ENCODE measurements at places on chromosomes 2 and 18.
A peak's percentile ranks its signal among the peaks of the same experiment; 100 is the strongest.

DNA sequence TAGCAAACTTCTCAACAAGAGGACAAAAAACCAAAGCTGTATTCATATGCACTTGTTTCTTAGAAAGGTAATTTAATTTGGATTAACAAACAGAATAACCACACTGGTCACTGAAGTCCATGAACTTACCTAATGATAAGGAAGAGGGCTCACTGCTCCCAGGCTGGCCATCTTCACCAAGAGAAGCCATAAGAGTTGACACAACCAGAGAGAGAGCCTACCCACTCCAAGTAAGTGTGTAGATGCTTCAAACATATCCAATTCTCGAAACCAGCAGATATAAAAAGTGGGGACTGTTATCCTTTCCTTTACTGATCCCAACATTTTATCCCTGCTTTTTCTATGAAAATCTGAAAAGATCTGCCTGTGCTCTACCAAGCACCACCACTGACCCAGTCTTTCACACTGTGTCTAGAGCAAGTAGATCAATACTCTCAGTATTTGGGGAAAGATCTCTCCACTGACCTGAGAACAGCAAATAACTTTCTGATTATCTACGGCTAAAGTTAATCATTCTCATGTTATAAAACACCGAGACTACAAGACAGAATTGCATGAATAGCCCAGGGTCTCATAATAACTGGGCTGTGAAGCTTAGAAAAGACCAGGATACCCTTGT is 111.5 kb upstream of the RNU4ATAC start:
- DNase-seq = no peak

- no peak for DNase-seq
These were observed 555.5 kb downstream of the PIK3C3 start for GRCh38 chr18:42510540-42510939.

DNA sequence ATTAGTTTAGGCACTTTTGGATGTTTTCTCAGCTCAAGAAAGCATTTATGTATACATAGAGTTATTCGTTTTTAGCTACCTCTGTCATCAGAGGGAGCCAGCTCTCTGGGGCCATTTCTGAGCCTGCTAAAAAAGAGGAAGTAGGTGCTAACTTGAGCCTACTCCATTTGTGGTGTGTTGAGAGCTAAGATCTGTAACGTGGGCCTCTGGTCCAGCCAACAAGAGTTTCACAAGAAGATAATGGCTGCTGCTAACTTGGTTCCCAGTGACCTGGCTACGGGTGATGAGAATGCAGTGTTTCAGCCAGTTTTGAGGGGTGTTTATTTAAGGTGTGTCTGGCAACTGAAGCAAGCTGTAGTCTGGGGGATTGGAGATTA is 182.5 kb downstream of the PRKCE start:
- DNase-seq = no peak

DNA sequence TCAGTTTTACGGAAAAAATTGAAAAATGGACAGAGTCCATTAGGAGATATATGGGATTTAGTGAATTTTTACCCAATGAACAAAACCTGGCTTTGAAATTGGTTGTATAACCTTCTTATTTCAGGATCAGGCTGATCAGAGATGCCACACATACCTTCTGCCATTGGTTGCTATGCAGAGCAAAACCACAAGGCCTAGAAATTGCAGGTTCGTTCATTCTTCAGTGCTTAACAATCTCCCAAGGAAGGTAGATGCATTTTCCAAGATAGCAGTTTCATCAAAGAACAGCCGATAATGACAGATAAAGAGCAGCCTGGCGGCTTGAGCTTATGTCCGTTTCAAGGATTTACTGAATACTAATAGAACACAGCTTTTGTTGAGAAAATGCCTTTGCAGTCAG is 868.8 kb downstream of the EPHA4 start:
- DNase-seq = no peak

GRCh38 chr2:221514305-221515040 is 57.6 kb downstream of the EPHA4 start:
- DNase-seq = no peak

GRCh38 chr2:15784106-15784885 is 156.1 kb upstream of the MYCN start:
- DNase-seq = no peak

GRCh38 chr2:35714883-35715282 is 640.7 kb upstream of the CRIM1 start:
- DNase-seq = no peak

DNA sequence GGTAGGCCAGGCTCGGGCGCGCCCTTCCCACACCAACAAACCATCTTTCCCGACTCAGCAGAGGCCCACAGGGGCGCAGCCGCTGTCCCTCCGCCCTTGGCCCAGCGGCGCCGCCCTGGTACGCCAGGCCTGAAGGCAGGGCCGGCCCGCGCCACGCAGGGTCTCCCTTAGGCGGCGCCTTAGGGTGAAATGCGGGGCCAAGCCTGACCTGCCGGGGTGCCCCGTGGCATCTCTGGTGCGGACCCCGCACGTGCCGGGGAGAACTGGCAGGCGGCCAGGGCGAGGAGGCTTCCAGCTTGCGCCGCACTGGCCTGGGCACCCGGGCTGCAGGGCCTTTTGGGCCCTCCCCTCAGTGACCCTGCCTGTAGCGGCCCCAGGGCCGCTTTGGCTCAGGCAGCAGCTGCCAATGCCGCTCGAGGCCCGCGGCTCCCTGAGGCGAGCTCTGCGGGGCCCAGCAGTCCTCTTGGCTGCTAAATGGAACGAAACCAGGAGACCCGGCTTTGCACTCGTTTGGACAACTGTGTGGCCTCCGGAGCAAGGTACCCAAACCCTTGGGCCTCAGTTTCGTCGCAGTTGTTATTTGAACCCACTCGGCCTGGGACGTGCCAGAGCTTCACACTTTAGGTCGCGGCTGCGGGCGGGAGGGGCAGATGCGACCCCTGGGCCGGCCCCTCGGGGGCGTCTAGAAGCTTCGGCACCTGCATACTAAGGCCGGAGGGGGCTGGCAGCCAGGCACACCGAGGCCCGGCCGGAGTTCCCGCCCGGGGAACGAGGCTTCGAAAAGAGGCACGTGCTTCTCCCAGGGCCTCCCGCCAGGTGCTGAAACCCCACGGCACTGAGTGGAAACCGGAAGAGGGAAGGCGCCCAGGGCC is 8.5 kb downstream of the OTX1 start:
- no peak for DNase-seq

GRCh38 chr2:223759569-223760430 is 77.6 kb downstream of the AP1S3 start:
- DNase-seq = no peak

DNA sequence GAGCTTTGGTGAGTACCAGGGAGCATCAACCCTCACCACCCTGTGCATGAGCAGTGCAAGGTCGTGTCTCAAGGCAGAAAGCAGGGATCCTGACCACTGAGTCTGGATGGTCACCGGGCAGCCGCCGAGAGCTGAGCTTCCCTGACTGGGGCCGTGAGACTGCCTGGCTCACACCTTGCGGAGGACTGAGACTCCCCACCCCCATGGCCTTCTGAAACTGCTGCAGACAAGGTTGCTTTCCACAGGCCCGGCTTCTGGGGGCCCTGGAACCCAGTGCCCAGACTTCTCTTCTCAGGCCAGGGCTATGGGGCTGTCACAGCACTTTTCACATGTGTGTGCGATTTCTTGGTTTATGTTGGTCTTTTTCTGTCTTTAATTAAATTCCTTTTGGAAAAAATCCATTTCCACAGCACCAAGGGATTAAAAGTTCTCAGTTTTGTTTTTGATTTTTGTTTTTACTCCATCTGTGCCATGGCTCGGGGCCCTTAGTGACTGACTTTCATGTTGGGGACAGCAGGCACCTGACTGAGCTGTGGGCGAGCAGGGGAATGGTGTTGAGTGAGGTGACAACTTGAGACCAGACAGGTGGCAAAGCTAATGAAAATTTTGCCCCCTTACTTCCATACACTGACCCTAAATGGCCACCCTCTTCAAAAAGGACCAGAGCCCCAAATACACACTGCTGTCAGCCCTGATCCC is 297.9 kb downstream of the CYP26B1 start:
- DNase-seq = no peak

GRCh38 chr2:225471482-225471881 is 72.0 kb downstream of the NYAP2 start:
- no peak for DNase-seq

DNA sequence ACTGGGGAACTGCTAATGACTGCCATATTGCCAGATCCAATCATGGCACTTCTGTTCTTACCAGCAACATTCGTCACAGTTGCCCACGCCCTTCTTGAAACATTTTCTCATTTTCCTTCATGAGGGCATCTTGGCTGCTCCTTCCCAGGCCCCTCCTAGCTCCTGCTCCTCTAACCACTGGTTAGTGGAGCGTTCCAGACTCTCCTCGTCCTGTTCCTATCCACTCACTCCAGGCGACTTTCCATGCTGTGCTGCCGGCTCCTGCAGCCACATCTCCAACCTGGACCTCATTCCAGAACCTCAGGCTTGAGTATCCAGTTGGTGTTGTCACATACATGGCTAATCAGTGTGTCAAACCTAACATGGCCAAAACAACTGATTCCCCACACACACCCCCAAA is 1.3 kb upstream of the ADI1 start:
- no peak for DNase-seq

DNA sequence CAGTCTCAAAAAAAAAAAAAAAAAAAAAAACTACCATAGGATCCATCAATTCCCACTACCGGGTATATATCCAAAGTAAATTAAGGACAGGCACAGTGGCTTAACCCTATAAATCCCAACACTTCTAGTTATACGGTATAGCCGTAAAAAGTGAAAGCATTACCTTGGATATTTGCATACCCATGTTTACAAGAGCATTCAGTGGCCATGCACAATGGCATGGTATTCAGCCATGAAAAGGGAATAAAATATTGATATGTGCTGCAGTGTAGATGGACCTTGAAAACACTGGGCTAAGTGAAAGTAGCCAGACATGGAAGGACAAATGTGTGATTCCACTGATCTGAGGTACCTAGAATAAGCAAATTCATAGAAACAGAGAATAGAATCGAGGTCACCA is 111.8 kb upstream of the CAB39 start:
- no peak for DNase-seq

DNA sequence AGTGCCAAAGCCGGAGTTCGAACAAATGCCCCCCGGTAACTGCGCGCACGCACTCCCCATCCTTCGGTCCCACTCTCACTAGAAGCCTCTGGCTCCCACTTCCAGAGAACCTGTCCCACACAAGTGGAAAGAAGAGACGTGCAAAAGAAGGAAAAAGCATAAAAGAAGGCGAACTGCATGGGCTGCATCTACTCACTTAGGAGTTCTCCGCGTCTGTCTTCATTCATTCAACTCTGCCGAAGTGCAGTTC is 312 bp downstream of the NR4A2 start:
- no peak for DNase-seq

GRCh38 chr2:101231240-101231639 is 21.4 kb upstream of the CNOT11 start:
- DNase-seq = no peak

GRCh38 chr2:187157046-187157445 is 291.0 kb downstream of the CALCRL start:
- DNase-seq = no peak

DNA sequence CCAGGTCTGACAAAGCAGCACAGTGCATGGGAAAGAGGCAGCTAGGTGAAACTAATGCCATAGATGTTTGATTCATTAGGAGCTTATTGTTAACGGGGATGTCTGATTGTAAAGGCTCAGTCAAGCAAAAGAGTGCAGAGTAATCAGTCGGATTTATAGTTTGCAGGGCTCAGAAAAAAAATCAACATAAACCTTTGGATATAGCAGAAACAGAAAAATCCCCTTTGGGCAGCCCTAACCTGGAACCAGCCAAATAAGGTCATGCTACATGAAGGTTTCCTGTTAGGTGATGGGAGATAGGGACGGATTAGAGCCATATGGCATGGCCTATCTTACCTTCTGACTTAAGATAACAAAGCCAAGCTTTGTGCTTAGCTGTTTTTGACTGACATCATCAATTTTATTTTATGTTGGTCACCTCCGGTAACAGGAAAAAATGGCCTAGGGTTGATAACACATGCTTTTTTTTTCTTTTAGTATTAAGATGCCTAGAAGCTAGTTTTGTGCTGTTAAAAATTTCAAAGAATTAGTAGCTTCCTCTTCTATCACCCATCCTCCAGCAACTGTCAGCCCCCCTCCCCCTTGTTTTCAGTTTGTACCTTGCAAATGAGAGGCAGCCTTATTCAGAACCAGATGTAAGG is 60.7 kb upstream of the ZEB2 start:
- no peak for DNase-seq

- no peak for DNase-seq
These were observed 429.1 kb downstream of the CBLN2 start for GRCh38 chr18:72114801-72115594.

DNA sequence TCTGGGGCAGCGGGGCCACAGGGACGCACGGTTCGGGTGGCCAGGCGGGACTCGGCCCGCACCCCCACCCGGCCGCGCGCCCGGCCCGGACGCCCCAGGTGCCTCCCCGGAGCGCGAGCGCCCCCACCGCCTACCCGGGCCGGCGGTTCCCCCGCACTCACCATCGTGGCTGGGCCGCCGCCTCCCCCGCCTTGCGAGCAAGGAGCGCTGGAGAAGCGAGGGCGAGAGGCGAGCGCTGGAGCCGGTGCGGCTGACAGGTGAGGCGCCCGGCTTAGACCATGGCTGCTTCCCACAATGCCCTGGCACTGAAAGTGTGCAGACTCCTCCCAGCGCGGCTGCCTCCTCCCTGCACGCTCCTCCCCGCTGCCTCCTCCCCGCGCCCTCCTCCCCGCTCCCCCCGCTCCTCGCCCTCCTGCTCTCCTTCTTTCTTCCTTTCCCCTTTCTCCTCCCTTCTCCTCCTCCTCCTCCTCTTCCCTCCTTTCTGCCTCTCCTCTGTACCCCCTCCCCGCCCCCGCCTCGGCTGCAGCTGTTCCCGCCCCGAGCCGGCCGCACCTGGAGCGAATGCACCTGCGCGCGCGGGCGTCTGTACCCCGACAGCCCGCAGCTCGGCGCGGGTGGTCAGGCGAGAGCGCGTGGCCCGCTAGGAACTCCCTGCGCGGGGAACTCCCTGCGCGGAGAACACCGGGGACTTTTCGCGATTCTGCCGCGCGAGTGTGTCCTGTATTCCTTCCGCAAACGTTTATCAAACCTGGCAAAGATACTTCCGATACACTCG is at the start of gene AP1S3:
Gene AP1S3, minus strand, starts transcription at position 296 of the 775 bp plus-strand sequence. Its CDS starts 132 bp downstream, at position 164.
- peak; percentile 13 for DNase-seq

- DNase-seq = no peak
These were observed 19.4 kb downstream of the ABCB11 start for GRCh38 chr2:169011698-169012097.

DNA sequence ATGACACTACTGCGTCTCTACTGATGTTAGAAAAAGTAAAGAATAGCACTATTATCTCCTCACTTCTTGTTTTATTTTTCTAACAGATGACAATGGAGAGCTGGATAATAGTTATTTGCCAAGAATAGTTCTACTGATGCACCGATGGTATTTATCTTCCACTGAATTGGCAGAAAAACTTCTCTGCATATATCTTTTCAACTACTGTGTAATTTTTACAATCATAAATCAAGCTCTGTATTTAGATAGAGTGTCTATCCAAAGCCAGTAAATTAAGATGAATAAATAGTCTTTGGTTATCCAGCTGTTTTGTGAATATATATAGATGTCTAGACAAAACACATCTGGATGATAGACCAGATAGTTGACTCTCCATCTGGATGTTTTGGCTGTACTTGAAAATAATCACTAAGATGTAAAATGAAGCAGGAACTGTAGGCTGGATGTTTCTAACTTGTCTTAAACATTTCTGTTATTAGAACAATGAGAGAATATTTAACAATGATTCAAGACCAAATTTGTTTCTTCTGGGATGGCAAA is 40.1 kb downstream of the RASGRP3 start:
- no peak for DNase-seq
